Stimulated activated CD8-positive, alpha-beta memory T cell treated with anti-CD3 and anti-CD28 coated beads, Interleukin-15, amount 100 ng/mL, for 24 hours (primary cell): ENCODE measurements at places on chromosomes 13 and 19.

- DNase-seq = no peak
Observed at GRCh38 chr19:372306-372890, 27.8 kb upstream of the MIER2 start.

- no peak for DNase-seq
Observed at GRCh38 chr19:1369214-1369805, 14.4 kb upstream of the NDUFS7 start.

DNA sequence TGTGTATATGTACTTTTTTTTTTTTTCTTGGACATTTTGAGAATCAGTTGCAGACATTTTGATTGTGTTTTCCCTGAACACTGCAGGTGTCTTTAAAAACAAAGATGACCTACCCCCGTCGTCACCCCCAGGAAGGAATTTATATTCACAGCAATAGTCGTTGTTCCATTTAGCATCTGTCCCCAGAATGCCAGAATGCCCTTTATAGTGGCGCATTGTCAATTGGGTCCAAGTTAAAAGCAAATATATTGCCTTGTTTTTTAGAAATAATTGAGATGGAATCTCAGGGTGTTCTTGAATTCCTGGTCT lies 1.8 kb upstream of the RNF225 start:
- DNase-seq = no peak

DNA sequence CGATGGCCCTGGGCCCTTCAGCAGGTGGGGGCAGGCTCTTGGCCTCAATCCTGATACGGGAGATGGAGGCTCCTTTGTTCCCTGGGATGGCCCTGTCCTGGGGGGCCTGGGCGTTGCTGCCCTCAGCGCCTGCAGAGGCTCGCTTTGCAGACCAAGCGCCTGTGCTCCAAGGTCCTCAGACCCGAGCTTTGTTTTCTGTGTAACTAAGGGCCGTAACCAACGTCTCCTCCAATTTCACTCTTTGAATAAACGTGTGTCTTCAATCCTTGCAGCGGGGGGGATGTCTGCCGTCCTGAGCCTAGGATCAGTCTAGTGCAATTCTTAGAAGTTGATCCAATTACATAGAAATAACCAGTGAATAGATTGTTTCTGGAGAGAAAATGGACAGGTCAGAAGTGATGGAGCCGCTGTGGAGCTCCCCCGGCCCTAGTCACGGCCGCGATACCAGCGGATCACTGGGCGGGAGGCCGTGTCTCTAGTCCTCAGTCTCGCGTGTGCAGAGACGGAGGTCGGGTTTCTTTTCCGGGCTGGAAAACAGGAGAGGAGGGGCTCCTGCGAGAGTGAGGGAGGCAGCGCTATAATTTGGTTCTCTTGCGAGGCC lies 5.3 kb downstream of the PTBP1 start:
- no peak for DNase-seq

DNA sequence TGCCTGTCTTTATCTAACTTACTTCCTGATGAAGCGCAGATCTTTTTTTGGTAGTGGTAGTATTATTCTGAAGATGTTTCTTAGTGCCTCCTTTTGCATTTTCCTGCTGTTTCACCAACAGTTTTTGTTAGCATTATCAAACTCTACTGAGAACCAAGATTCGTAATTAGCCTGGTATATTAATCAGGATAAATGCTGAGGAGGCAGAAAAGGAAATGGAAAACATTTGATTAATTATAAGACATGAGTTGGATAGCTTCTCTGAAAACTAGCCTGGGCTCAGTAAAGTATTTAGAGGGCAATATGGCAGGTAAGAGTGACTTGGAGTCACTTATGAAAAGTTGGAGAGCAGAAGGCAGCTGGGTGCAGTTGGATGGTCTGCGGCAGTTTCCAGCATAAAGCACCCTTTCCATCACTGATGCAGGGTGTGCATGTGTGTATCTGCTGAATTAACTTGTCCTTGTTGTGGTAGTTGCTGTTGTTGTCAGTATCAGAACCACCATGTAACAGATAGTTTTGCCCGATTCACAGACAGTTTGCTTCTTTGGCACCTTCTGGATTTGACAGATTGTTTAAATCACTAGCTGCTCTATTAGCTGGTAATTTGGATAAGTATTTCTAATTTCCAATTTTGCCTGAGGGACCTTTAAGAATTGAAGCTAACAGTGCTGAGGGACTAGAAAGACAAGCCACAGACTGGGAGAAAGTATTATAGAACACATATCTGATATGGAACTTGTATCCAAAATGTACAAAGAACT lies 6.9 kb upstream of the TNFRSF19 start:
- no peak for DNase-seq

GRCh38 chr19:58284199-58284598 lies 5.4 kb downstream of the ZNF8 start:
- DNase-seq = no peak

DNA sequence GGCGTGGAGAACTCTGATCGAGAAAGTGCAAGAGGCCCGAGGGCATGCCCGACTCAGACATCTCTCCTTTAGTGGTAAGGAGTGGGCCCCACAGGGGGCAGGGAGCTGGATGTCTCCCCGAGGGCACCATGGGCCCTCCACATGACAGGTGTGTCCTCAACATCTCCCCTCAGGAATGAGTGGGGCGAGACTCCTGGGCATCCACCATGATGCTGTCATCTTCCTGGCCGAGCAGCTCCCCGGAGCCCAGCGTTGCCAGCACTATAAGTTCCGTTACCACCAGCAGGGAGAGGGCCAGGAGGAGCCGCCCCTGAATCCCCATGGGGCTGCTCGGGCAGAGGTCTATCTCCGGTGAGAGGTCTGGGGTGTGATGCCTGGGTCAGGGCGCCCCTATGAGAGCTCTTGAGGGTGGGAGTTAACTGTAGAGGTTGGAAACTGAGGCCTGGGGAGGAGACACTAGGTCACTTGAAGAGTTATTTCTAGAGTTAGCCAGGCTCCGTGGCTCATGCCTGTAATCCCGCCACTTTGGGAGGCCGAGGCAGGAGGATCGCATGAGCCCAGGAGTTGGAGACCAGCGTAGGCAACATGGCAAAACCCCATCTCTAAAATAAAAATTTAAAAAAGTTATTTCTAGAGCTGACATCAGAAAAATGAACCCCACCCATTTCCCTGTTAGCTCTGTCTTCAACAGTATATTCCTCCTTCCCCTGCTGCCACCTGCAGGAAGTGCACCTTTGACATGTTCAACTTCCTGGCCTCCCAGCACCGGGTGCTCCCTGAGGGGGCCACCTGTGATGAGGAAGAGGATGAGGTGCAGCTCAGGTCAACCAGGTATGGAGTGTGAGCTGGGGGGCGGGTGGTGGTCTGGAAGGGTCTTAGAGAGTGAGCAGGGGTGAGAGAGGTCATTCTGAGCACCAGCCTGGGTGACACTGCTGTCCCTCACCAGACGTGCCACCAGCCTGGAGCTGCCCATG lies 5.1 kb downstream of the IGFLR1 start:
- DNase-seq = no peak

DNA sequence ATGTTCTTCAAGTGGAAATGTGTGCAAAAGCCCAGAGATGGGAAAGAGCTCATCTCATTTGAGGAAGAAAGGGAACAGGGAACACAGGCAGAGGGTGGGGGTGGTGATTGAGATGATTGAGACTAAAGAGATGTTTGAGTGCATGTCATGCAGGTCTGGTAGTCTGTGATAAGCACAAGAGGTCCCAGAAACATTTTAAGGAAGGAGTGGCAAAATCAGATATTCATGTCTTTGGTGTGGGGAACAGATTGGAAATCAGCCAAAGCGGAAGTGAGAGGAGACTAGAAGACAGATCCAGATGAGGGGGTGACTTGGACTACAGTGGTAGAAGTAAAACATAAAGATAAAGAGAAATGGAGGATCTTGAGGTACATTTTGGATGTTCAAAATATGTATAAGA lies 39.4 kb upstream of the DACH1 start:
- DNase-seq = no peak

- DNase-seq = no peak
Observed at GRCh38 chr13:59677966-59678814, 485.5 kb downstream of the DIAPH3 start.

DNA sequence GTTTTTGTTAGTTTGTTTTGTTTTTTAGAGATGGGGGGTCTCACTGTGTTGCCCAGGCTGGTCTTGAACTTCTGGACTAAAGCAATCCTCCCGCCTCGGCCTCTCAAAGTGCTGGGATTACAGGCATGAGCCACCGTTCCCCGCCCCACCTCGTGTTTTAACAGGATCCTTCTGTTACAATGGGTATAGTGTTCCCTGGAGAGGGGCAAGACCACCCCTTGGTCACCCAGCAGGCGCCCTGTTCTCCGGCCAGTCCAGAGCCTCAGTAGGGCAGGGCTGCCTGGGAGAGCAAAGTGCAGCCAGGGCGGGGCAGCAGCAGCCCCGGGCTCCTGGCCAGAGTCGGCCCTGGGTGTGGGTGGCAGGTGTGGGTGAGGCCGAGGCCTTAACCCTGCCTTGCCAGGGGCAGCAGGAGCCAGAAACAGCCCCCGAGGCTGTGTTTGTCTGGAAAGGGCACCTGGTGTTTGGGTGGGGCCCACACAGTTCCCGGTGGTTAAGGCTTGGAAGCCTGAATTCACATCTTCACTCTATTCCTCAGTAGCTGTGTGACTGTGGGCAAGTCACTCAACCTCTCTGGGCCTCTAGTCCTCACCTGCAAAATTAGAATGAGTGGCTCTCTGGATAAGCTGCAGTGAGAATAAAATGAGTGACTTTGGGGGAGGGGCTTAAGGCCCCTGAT lies 7.2 kb downstream of the VASP start:
- no peak for DNase-seq

- DNase-seq = no peak
Observed at GRCh38 chr13:41259875-41260501, 3.4 kb downstream of the MTRF1 start.

- no peak for DNase-seq
Observed at GRCh38 chr19:13966684-13967128, 14.4 kb downstream of the DCAF15 start.

- no peak for DNase-seq
Observed at GRCh38 chr13:98370806-98371515, 193.9 kb upstream of the RNF113B start.

GRCh38 chr19:21147540-21147939 lies 5.7 kb downstream of the ZNF431 start:
- no peak for DNase-seq

GRCh38 chr13:110697842-110698241 lies 8.1 kb downstream of the CARS2 start:
- no peak for DNase-seq

DNA sequence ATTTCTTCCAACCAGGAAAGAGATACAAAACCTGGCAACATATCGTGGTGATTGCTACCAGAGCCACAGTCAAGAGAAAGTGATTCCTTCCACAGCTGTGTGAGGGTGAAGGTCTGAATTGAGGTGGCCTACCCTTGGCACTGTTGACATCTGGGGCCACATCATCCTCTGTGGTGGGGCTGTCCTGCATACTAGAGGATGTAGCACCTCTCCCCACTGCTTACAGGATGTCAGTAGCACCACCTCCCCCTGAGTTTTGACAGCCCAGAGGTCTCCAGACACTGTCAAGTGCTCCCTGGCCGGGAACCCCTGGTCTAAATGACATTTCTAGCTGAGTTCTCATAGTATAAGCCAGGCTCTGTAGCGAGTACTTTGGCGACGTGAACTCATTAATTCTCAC lies 15.5 kb downstream of the PTGER1 start:
- no peak for DNase-seq

- no peak for DNase-seq
Observed at GRCh38 chr13:113607889-113608635, 23.5 kb downstream of the TFDP1 start.

GRCh38 chr19:5302396-5302795 lies 38.2 kb downstream of the PTPRS start:
- no peak for DNase-seq

- no peak for DNase-seq
Observed at GRCh38 chr13:94764576-94765321, 52.4 kb upstream of the SOX21 start.

GRCh38 chr13:101985321-101985720 lies 416.5 kb downstream of the FGF14 start:
- no peak for DNase-seq

- no peak for DNase-seq
Observed at GRCh38 chr13:111491021-111491420, 170.6 kb downstream of the TEX29 start.

DNA sequence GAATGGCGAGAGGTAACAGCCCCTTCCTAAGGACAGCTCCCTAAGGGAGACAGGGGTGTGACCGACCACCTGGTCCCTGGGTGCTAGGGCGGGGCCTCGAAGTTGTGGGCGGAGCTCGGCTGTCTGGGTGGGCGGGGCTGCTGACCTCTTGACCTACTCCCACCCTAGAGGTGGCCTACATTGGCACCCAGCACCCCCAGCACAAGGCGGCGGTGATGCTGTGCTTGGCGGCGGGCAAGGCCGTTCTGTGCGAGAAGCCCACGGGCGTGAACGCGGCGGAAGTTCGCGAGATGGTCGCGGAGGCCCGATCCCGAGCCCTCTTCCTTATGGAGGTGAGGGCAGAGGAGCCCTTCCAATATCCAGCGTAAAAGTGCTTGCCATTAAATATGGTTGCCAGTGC lies 2.4 kb downstream of the DHDH start:
- DNase-seq = no peak

- DNase-seq = no peak
Observed at GRCh38 chr19:15588265-15588664, 26.8 kb upstream of the CYP4F8 start.

DNA sequence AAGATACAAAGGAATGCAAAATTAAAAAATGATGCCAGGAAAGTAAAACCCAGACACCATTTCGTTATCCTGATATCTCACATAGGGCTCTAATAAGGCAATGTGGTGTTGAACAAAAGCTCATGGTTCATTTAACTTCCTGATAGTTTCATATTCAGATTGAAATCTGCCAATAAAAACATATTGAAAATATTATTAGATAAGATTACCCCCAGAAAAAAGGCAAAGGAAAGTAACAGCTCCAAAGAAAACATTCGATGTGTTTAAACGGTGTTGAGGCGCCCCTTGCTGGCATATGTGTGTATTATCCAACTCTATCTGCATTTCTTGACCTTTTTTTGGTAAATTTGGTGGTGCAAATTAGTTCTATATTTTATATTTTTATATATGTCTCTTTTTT lies 75.9 kb downstream of the ESD start:
- no peak for DNase-seq

DNA sequence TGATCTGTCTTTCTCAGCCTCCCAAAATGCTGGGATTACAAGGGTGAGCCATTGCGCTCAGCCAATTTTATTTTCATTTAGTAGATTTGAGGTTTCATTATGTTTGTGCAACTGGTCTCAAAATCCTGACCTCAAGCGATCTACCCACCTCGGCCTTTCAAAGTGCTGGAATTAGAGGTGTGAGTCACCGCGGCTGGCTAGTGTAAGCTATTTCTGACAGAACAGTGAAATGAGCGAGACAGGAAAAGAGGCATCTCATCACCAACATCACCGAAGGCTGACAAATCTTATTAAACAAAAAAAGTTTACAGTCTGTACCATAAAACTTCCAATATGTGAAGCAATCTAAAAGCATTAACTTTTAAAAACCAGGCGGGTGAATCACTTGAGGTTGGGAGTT lies 12.2 kb upstream of the ZNF888 start:
- no peak for DNase-seq
